Cardiac septum (tissue), 1 donor: ENCODE measurements at places on chromosomes 5 and 9.

DNA sequence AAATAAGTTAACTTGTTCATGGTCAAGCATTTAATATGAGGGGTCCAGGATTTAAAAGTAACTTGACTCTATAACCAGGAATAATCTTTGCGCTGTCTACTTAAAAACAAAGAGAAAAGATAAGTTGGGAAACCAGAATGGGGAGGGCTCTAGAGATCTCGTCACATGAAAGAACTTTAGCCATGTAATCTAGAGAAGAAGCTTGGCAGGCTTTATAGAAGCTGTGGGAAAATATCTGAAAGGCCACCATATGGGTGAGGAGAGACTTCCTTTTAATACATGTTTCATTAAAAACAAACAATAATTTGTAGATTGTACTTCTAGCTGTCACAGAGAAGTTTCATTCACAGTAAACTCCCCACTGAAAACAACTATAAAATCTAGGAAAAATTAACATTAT, 46.7 kb upstream of the PPP1R2B start:
- no peak for DNase-seq

DNA sequence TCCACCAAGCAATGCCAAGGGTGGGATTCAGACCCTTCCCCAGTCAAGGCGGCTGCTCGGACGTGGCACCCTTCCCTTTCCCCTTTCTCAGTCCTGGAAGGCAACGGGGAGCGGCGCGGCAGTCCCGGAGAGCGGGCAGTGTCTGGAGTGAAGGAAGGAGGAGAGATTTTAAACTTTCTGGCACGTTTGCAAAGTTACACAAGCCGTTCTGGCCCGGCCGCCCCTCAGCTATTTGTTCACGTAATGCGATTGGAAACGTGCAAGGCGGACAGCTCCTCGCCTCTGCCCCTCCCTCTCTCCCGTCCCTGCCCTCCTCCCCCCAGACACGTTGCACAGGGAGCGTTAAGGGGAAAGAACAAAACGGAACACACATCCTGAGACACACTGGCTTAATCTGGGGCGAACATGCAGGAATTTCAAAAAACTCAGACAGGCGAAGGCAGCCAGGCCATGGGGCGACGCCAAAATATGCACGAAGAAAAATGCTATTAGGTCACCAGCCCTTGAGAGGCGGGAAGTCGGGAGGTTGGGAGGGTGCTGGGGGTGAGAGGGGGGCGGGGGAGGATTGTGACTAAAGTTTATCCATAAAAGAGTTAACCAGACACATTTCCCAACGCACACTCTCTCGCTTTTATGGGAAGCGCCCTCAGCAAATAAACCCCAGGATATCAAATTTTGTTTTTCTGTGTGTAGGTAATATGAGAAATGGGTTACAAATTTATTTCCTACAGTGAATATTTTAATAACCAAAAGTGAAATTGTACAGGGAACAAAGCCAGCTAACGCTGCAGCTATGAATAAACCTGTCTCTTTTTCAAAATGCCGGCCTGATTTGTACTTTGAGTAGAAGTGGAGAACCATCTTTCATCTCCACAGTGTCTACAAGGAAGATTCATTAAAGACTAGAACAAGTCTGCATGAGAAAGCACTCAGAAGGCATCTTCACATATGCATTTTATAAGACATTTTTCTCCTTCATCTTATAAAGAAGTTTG, at the start of gene LOX:
Gene LOX (minus strand): TSS at position 144 of the 995 bp plus-strand sequence. CDS start 274 bp downstream, outside the sequence.
- DNase-seq = peak; percentile 75

DNA sequence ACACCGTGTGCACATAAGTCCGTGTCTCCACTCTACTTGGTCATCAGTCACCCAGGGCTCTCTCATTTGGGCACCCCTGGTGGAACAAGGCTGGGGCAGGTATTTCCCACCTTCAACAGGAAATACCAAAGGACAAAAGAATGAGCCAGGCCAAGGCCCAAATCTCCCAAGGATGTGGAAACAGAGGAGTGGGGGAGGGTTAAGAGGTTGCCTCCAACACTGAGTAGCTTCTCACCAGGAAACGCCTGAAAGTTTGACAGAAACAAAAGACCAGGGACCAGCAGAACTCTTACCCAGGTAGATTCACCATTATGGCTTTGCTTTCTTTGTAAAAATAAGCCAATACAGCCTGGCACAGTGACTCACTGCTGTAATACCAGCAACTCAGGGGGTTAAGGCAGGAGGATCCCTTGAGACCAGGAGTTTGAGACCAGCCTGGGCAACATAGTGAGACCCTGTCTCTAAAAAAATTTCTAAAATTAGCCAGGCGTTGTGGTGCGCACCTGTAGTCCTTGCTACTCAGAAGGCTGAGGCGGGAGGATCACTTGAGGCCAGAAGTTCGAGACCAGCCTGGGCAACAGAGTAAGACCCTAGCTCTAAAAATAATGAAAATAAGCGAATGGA, 12.7 kb downstream of the SLC1A3 start:
- DNase-seq = no peak

GRCh38 chr9:37444890-37445289, 20.4 kb downstream of the ZBTB5 start:
- DNase-seq = peak; percentile 0

DNA sequence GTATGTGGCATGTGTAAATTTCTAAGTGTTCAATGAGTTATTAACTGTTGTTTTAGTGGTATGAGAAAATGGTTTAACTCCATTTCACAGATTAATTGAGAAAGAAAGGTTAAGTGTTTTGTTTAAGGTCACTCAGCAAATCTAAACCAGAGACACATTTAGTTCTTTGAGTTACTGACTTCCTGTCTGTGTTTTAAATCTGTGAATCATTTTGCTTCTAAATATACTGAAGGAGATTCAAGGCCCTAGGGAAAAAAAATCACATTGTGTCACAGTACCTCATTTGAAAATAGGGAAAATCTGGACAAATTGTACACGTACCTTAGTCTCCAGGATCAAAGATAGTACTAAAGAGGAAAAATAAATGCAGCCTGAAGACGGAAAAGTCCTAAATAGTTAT, 368.2 kb downstream of the TMEM161B start:
- DNase-seq = no peak

GRCh38 chr5:181207214-181207959, 2.4 kb upstream of the TRIM7 start:
- no peak for DNase-seq

DNA sequence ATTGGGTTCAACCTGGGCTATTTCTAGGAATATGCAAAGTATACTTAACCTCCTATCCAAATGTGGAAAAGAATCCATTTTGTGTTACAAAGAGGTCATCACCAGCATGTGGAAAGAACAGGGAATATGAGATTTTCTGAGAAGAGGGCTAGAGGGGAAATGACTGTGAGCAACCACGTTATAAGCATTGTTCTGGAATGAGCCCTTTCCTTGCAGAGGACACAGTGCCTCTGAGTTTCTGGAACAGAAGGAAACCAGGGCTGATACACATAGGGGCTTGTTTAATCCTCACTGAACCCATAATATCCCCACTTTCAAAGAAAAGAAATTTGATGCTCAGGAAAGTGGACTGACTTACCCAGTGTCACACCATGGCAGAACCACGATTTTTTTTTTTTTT, 53.0 kb downstream of the SFXN1 start:
- no peak for DNase-seq

- no peak for DNase-seq
Observed at GRCh38 chr9:89706086-89706485, 101.3 kb downstream of the GADD45G start.

DNA sequence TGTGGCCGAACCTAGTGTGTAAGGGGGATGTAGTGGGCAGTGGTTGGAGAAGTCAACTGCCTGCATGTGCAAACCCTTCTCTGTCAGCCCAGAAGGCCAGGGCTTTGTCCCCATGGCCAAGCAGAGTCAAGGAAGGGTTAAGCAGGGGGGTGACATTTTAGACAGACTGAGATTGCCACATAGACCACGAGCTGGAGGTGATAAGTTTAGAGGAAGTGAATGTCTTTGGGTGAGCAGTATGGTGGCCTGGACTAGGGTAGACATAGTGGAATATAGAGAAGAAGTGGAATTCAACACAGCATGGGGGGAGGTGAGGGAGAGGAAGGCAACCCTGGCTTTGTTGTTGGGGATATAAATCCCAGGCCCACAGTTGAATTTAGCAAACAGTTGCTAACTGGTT, 38.7 kb upstream of the CDKN2AIPNL start:
- peak; percentile 20 for DNase-seq

GRCh38 chr5:32760091-32760509, 49.0 kb downstream of the NPR3 start:
- no peak for DNase-seq

DNA sequence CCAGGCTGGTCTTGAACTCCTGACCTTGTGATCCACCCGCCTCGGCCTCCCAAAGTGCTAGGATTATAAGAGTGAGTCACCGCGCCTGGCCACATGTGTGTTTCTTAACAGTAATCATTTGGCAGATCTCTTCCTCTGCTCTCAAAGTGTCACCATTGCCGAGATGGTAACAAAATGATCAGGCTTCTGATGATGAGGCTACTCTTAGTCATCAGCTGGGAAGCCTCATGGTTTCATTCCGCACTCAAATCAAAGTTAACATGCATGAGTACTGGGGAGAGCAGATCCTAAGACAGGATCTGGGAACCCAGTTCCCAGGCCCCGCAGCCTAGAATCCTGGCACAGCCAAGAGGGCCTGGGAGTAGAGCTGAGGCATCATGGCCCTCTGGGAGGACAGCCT, 27.4 kb downstream of the BARHL1 start:
- DNase-seq = no peak

GRCh38 chr9:71984831-71985281, 73.4 kb downstream of the C9orf85 start:
- no peak for DNase-seq

- no peak for DNase-seq
Observed at GRCh38 chr5:116084287-116084691, 536 bp upstream of the COMMD10 start.

GRCh38 chr5:168836603-168837231, 257.5 kb upstream of the PANK3 start:
- no peak for DNase-seq

DNA sequence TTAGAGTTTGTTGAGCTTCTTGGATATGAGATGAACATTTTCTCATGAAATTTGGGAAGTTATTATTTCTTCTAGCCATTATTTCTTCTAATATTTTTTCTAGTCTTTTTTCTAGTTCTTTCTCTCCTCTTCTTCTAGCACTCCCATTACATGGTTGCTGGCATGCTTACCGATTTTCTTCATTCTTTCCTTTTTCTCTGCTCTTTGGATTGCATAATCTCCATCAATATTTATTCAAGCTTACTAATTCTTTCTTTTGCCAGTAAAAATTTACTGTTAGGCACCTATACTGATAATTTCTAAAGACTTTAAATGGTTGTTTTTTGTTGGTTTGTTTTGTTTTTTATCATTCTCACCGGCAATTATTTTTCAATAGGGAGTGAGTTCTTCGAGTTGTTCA, 114.8 kb upstream of the RASEF start:
- no peak for DNase-seq

DNA sequence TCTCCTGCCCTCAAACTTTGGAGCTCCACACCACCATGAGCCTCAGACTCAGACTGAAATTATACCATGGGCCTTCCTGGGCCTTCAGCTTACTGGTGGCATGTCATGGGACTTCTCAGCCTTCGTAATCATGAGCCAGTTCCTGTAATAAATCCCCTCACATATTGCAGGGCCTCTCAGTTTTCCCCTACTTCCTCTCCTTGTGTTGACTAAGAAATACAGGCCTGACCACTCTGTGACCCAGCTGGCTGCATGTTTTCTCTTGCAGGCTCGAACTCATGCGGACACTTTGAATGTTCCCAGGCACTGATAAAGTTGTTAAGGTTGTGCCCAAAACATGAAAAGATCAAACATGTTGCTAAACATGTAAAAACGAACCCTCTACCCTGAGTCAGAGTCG, 26.2 kb upstream of the SHC3 start:
- DNase-seq = no peak

DNA sequence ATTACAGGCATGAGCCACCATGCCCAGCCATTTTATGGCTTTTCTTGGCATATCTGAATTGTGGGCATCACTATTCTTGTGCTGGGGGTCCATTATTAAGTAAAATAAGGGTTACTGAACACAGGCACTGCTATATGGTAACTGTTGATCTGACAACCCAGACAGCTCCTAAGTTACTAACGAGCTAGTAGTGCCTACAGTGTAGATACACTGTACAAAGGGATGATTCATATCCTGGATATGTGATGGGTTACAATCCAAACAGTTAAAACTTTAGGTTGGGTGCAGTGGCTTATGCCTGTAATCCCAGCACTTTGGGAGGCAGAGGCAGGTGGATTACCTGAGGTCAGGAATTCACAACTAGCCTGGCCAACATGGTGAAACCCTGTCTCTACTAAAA, 4.3 kb downstream of the CD14 start:
- no peak for DNase-seq

DNA sequence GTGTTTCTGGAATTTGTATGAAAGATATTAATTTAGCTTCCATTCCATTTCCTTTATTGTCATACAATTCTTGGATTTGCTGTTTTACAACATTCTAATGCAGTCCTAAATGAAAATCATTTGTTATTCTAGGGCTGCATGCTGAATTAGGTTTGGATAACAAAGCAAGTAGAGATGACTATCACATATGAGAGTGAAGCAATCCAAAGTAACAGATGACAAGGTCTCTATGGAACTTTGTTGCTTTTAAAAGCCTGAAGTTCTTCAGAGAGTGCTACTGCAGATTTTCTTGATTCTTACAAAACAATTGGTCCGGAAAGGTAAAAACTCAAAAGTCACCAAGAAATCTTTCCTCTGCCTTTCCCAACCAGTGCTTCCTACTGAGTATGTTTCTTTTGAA, 56.9 kb upstream of the VCAN start:
- DNase-seq = no peak

- DNase-seq = no peak
Observed at GRCh38 chr9:111970827-111971226, 74.2 kb downstream of the UGCG start.

DNA sequence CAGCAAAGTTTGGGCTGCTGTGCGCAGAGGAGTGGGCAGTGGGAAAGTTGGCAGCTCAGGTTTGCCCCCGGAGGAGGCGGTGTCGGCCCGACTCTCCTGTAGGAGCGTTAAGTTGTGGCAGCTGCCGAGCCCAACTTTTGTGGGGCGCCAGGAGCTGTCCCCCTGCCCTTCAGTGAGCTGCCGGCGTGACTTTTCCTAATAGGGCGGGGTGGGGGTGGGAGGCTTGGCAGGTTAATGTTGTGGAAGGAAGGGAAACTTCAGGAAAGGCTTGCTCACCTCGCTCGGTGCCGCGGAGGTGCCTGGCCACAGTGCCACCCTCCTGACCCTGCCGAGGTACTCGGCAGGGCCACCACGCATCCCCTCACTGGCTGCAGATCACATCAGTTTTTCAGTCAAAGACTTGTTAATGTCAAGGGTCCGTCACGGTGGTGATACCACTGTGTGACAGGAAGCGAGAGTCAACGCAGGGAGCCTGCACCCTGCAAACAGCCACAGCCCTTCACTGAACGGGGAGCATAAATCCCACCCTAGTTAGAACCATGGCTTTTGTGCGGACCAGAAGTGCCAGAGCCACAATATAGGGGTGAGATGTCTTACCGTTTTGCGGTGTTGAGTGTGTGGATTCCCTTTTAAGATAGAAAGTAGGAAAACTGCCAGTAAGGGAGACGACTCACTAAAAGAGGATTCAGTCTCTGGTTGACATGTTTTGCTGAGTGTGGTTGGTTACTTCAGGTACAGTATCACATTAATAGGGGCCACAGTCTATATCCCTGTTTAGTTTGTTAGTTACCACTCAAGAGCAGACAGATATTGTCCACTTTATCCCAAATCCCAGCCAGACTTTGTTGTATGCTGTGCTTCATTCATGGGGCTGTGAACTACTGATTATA, 796 bp downstream of the LNPEP start:
- DNase-seq = peak; percentile 78
